ENCODE measurements at places on chromosomes 7 and 10.
A peak's percentile ranks its signal among the peaks of the same experiment; 100 is the strongest.

GRCh38 chr10:112005044-112005443 is 178.5 kb downstream of the GPAM start:
- no peak for DNase-seq

DNA sequence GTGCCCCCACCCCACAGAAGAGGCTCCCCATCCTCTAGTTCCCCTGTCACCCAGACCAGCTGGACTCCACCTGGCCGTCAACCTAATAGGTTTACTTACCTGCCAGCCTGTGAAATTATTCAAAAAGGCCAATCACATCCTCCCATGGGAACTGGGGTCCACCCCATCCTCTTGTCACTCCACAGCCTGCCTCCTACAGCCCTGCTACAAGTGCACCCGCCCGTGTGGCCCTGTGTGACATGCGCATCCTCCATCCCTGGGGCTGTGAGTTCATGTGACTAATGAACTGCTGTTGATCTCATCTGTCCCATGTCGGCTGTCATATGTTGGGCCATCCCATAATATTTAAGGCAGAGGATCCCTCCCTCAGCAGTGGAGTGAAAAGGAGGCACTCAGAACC is 39.4 kb downstream of the AOC1 start:
- DNase-seq = no peak

- no peak for DNase-seq
Observed at GRCh38 chr7:3548815-3549214, 247.8 kb downstream of the SDK1 start.

DNA sequence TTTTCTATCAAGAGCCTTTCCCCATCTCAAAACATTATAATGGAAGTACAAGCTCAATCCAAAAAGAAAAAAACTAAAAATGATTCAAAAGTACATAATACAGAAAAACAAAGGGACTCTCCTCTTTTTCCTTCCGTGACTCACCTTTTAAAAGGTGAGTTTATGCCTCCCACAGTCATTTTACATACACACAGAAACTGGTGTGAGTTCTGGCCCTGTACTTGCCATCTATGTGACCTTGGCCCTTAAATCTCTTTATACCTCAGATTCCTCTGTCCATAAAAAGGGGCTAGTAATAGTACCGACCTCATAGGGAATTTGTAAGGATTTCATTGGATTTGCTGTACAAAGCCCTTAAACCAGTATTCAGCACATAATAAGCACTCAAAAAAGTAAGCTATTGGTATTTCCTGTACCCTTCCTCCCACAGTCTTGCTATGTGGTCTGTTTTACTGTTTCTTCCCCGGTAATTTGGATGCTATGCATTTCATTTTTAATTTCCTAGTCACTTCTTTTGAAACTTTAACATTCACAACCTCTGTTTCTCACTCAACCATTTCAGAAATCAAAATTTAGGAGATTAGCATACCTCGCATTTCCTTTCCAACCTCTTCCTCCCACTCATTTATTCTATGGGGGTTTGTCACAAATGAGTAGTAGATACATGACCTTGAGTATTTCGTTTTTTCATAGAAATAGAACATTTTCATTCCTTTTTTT is 39.0 kb downstream of the STK17A start:
- no peak for DNase-seq

DNA sequence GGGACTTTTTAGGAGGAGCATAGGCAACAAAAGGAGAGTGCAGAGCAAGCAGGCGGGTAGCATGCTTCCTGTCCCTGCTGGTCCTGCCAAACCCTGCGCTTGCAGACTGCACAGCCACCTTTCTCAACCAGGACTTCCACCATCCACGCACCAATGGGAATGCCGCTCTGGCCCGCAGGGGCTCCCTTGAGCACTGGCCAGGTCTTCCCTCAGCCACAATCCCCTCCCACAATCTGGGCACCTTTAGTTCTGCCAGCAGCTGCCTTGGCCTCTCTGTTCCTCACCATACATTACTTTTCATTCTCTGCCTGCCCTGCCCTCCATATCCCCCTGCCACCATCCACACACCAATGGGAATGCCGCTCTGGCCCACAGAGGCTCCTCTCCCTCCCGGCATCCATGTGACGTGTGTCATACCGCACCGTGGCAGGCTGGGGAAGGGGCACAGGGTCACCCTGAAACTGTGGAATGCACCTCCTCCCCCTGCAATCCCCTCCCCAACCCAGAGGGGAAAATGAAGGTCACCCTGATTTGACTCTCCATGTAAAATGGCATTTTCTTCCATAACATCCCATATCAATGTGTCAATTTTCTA is 97.3 kb upstream of the MACROH2A2 start:
- DNase-seq = no peak

GRCh38 chr7:1662101-1662500 is 8.0 kb upstream of the ELFN1 start:
- DNase-seq = no peak

DNA sequence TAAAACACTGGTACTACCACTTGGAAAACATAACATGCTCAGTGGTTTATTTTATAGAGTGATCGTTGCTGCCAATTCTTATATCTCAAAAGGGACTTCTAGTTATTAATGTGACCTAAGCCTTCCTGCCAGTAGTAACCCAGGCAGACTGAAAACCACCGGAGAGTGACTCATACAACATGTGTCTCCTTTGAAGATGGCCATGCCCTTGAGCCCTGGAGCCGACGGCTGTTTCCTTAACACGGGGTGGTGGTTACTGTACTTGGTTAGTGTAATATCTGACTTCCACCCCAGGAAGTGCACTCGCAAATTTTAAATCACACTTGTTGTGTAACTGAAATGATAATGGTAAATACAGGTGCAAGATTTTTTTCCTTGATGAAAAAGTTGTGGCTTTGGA is 30.5 kb downstream of the JAKMIP3 start:
- DNase-seq = no peak

DNA sequence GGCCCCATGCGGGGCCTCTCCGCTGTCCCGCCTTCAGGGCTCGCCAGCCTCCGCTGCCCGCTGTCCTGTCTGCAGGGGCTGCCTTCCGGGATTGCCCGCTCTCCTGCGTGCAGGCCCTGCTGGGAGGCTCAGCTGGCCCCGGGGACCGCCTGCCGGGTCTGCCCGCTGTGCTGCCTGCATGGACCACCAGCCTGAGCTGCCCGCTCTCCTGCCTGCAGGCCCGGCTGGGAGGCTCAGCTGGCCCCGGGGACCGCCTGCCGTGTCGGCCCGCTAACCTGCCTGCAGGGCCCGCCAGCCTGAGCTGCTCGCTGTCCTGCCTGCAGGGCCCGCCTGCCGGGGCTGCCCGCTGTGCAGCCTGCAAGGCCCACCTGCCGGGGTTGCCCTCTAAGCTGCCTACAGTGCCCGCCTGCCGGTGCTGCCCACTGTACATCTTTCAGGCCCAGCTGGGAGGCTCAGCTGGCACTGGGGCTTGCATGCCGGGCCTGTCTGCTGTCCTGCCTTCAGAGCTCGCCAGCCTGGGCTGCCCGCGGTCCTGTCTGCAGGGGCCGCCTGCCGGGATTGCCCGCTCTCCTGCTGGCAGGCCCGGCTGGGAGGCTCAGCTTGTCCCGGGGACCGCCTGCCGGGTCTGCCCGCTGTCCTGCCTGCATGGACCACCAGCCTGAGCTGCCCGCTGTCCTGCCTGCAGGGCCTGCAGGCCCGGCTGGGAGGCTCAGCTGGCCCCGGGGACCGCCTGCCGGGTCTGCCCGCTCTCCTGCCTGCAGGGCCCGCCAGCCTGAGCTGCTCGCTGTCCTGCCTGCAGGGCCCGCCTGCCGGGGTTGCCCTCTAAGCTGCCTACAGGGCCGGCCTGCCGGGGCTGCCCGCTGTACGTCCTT is 165.1 kb downstream of the GLRX3 start:
- DNase-seq = no peak

GRCh38 chr10:88880282-88881076 is 434 bp downstream of the STAMBPL1 start:
- DNase-seq = peak; percentile 81

GRCh38 chr10:112634096-112634830 is 187.2 kb downstream of the VTI1A start:
- no peak for DNase-seq

All from glutamatergic neuron (in vitro differentiated cells).